ENCODE measurements at places on chromosomes 2 and 18.

- DNase-seq = no peak
Observed at GRCh38 chr2:59622599-59623308, 930.7 kb downstream of the BCL11A start.

DNA sequence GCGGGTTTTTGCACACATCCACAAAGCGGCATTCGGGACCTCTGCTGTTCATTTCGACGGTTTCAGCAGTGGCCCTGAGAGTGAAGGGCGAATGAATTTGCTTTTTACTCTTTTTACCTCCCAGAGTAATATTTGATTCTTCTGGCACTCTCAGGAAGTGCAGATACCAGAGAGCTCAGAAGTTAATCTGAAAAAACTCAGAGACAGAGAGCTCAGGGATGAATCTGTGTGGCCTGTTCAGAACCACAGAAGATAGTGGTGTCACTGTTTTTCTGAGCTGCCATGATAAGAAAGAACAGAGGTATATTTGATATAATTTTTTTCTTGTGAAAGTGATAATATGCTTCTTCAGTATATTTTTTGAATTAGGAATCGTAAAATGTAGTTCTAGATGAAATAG, 129.3 kb downstream of the MBP start:
- DNase-seq = no peak

DNA sequence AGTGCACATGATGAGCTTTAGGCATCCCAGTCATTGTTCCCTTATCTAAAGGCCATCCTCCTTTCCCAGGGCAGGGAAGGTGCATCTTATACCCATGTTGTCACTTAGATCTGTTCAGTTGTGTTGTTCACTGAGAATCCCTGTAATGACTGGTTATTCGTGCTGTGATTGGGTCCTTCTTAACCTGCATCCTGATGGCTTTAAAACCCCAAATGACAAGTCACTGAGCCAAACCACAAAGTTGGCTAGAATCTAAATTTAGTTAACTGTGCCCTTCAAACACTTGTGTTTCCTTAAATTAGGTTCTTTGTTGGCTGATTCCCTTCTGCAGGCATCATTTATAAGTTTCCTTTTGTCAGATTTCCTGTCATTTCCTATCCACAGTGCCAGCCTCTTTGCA, 58.5 kb upstream of the SLC16A14 start:
- DNase-seq = no peak

DNA sequence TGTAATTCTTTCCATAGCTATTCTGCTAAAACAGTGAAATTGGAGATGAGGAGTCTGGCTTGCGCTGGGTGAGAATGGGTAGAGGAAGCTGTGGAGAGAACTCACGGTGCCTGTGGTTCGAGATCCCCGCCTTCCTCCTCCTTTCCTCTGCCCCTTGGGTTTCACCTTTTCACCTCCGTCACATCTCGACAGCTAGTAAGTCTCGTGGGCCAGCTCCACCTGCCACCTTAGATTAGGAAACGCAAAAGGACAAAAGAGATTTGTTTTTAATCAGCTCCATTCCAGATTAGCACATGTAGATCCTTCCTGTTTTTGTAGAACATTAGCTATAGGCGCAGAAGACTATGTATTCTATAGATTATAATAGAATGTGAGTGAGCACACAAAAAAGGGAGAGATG, 20.6 kb downstream of the TRIB2 start:
- no peak for DNase-seq

DNA sequence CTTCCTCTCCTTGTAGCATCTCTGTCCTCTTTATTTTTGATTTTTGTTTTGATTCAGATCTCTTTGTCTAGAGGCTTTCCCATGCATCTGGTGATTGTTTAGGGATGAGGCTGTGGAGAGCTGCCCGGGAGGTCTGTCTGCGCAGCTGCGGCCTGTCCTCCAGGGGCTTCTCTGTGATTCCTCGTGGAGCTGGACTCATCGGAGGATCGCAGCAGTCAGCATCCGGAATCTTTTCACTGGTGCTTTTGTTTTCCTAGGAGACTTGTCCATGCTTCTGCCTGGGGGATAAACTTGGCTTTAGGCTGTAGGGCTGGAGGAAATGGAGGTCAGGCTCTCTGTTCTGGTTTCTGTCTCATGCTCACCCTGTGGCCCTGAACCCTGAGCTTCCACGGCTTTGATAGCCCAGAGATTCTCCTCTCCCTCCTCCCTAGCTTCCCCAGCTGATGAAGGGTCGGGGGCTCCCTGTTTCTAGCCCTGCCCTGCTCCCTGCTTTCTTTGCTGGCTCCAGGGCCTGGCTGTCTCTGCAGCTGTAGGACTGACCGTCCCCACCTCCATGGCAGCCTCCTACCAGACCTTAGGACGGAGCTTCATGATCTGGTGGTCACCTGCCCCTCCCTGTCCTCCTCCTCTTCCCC, 35.5 kb downstream of the ZNF532 start:
- peak; percentile 39 for DNase-seq

- no peak for DNase-seq
Observed at GRCh38 chr2:177629357-177630024, 236.9 kb downstream of the AGPS start.

GRCh38 chr2:196511258-196512168, 128.0 kb upstream of the CCDC150 start:
- no peak for DNase-seq

DNA sequence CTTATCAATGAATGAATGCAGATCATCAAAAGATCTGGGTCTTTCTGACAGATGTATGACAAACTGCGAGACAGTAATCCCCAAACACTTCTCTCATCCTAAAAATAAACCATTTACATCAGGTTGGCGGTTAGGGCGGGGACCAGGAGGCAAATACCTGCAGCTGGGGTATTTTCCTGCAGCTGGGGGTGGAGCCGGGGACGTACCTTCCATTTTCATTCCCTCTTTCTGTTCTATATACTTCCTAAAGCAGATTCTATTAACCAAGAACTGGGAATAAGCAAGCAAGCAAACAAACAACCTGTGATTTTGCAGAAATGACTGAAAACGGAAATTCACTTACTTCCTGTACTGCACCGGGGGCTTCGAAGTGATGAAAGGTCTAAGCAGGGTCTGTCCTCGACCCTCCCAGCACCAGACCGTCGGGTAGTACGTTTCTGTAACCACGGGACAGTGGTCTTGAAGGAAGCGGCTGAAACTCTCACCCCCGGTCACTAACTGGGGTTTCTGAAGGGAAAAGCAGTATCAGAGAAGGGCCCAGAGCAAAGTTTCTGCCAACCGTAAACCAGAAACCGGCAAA, 1.2 kb downstream of the ABHD3 start:
- DNase-seq = no peak

DNA sequence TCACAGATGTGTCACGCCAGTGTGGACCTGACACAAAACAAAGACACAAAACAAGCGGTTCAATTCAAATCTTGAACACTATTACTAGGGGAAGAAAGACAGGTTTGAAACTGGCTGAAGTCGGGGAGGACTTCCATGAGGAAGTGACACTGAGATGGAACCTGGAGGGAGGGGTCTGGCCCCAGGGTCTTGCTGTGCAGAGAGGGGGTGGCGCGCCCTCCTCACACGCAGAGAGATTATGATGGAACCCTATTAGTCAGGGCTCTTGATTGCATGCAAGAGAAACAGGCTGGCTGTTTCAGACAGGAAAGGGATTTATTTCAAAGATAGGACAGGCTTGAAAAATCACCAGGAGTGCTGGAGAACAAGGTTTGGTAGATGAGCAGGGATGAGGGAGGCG, 363.6 kb upstream of the HS6ST1 start:
- DNase-seq = no peak

Measured in skeletal muscle cell (primary cell).